ENCODE measurements at places on chromosomes 3 and 15. TPM values are rescaled to one million over a fixed set of nuclear protein-coding genes. Genes with fewer than 3 reads are reported as not detected.

The UBAP1L gene
- total RNA-seq, result 14.2 TPM

- no peak for DNase-seq
- no peak overlapping the region for H3K4me3 ChIP-seq
- H3K4me1 ChIP-seq, result peaks cover 16% of the 10 kb centered on the region
- H3K27me3 ChIP-seq, result no peaks in the 10 kb centered on the region
- H3K27ac ChIP-seq, result no peak overlapping the region
Measured at GRCh38 chr3:118938183-118938961, 96.3 kb downstream of the IGSF11 start.

The CAV3 gene
- not detected for total RNA-seq

The CLDN16 gene
- total RNA-seq, result not detected

GRCh38 chr15:57861034-57861638, 154.6 kb downstream of the POLR2M start:
- H3K4me1 ChIP-seq, result peaks cover 2% of the 10 kb centered on the region
- peak; percentile 21 for DNase-seq
- H3K36me3 ChIP-seq, result no peaks in the 10 kb centered on the region

DNA sequence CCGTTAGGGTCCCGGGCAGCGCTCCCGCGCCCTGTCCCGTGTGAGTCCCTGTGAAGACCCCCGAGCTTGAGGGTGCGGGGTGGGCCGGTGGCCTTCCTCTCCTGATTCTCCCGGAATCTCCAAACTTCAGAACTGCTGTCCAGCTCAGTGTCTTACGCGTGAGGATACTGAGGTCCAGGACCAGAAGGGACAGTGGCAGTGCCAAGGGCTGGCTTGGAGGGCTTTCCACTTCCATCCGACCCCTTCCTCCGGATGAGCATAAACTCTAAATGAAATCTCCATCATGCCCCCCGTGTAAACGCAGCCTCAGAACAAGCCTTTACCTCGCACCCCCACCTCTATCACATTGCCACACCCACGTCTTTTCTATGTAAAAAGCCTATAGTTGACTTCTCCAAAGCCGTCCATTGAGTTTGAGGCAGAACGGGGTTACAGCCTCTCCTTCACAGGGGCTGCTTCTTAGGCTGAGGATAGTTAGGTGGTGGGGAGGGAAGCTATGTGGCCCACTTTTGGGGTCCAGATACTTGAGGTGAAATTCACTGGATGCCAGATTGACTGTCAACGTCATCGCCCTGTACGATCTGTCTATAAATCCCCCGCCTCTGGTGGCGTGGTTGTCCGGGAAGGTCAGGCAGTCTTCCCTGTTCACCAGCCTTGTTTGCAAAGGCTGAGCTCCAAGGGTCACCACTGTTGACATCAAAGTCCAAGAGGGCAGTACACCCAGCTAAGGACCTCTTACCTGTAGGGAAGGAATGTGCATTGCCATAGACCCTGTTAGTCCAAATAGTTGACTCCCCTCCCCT, 1.1 kb downstream of the EDEM1 start:
- H3K27me3 ChIP-seq, result no peaks in the 10 kb centered on the region
- peaks cover 65% of the 10 kb centered on the region for H3K4me1 ChIP-seq
- H3K4me3 ChIP-seq, result peak overlapping the region; percentile 98
- H3K36me3 ChIP-seq, result no peaks in the 10 kb centered on the region

- H3K36me3 ChIP-seq, result no peaks in the 10 kb centered on the region
- H3K27me3 ChIP-seq, result no peaks in the 10 kb centered on the region
- DNase-seq, result no peak
- H3K4me1 ChIP-seq, result no peaks in the 10 kb centered on the region
Measured at GRCh38 chr15:46996359-46996758, 720.9 kb upstream of the SEMA6D start.

The HIGD2B gene
- 0.47 TPM for total RNA-seq

The COLQ gene
- 3.4 TPM for total RNA-seq

- H3K27ac ChIP-seq, result no peak overlapping the region
- no peak for DNase-seq
- no peaks in the 10 kb centered on the region for H3K4me1 ChIP-seq
- H3K4me3 ChIP-seq, result no peak overlapping the region
- no peaks in the 10 kb centered on the region for H3K36me3 ChIP-seq
- H3K27me3 ChIP-seq, result no peaks in the 10 kb centered on the region
Measured at GRCh38 chr3:151037746-151038477, 47.6 kb upstream of the MED12L start.

The GOLGA8K gene
- 1.9 TPM for total RNA-seq

DNA sequence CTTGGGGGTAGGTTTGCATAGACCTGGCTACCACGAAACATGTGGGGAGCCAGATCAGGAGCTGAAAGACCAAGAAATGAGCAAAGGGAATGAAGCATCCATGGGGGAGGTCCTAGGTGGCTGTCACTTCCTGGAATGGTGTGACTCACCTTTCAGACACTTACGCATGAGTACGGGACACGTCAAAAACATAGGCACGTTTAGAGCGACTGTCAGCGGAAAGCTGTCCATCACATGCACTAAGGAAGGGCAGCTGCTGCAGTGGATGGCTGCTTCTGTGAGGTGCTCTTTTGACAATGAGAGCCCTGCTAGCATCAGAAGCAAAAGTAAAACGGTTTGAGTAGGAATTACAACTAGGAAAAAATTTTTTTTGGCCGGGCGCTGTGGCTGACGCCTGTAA, 244.6 kb upstream of the CCDC54 start:
- no peaks in the 10 kb centered on the region for H3K36me3 ChIP-seq
- H3K4me1 ChIP-seq, result no peaks in the 10 kb centered on the region
- H3K27me3 ChIP-seq, result peaks cover 4% of the 10 kb centered on the region
- H3K27ac ChIP-seq, result no peak overlapping the region

The ABHD14A gene
- 17.7 TPM for total RNA-seq

- peaks cover 52% of the 10 kb centered on the region for H3K36me3 ChIP-seq
- peak overlapping the region; percentile 97 for H3K4me3 ChIP-seq
- no peaks in the 10 kb centered on the region for H3K27me3 ChIP-seq
- H3K27ac ChIP-seq, result peak overlapping the region; percentile 98
- peak; percentile 74 for DNase-seq
Measured at GRCh38 chr3:39146611-39147591, 6.5 kb downstream of the CSRNP1 start.

GRCh38 chr3:106675451-106675850, 701.8 kb upstream of the CCDC54 start:
- H3K27ac ChIP-seq, result no peak overlapping the region
- no peaks in the 10 kb centered on the region for H3K36me3 ChIP-seq
- H3K4me1 ChIP-seq, result no peaks in the 10 kb centered on the region

The MASP1 gene
- total RNA-seq, result not detected

GRCh38 chr15:52080031-52080430, 32.5 kb downstream of the BCL2L10 start:
- H3K4me3 ChIP-seq, result no peak overlapping the region
- no peak overlapping the region for H3K27ac ChIP-seq
- no peak for DNase-seq
- no peaks in the 10 kb centered on the region for H3K27me3 ChIP-seq
- H3K36me3 ChIP-seq, result no peaks in the 10 kb centered on the region
- H3K4me1 ChIP-seq, result peaks cover 18% of the 10 kb centered on the region

The TMOD2 gene
- 19.9 TPM for total RNA-seq

DNA sequence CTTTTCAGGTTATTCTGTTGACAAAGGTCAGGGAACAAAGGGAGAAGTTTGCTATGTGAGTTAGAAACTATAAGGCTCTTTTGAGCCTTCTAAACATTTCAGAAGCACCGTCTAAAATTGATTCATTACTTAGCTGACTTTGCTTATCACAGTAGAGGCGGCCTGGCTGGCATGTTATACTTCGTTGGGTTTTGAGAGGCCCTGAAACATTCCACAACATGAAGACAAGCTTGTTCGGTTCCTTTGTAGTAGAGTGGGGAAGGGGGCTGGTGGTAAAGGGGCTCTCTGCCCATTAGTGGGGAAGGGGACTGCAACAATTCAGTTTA, 23.6 kb downstream of the ZBTB38 start:
- H3K4me3 ChIP-seq, result no peak overlapping the region
- DNase-seq, result no peak
